Renal cortex interstitium (tissue), 15 donors: ENCODE measurements at places on chromosomes 5 and 9. TPM values are rescaled to one million over a fixed set of nuclear protein-coding genes. Genes with fewer than 3 reads are reported as not detected.

- no peak for DNase-seq
Observed at GRCh38 chr5:76457674-76458485, 54.8 kb downstream of the IQGAP2 start.

DNA sequence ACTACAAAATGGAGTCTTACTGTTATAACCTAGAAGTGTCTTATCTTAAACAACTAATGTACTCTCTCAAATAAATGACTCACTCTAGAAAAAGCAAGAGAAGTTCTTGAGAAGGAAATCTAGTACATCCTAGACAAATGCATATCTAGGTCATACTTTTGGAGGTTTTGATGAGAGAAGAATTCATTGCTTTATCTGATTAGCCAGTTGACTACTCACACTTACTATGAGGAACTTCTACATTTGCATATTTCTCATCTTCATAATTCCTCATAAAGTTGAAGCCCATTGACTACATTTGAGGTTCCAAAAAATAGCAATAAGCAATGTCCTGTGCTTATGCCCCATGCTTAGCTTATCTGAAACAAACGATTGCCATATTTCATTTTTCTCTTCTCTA, 2.8 kb downstream of the JAKMIP2 start:
- no peak for DNase-seq

HK3 gene
- 0.45 TPM for polyA plus RNA-seq

GRCh38 chr5:136285096-136285855, 80.1 kb downstream of the TRPC7 start:
- no peak for DNase-seq

DNA sequence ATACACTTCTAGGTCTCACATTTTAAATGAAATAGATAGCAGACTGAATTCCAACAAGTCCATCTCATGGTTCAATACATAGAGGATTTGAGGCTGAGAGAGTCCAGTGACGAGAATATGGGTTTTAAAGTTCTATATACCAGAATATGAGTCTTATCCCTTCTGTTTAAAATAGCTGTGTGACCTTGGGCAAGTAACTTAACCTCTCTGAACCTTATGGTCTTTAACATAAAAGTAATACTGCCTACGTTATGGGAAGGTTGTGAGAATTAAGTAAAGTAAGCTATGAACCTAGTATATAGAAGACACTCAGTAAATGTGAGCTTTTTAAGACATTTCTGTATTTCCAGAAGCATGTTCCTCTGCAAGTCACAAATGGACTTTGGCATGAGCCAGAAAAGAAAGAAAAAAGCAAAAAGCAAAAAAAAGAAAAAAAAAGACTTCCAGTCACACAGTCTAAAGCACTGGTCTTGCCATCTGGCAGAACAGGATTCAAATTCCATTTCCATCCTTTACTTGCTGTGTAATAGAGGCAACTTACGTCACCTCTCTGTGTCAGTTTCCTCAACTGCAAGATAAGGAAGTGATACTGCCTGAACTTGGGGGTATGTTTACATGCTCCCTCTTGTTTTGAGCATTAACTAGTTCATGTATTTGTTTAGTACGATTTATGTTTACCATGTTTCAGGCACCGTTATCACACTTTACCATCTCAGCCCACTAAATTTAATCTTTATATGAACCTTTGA, 248.2 kb downstream of the TRIM32 start:
- no peak for DNase-seq

INSL6 gene
- polyA plus RNA-seq: 0.67 TPM

- no peak for DNase-seq
Observed at GRCh38 chr5:94667937-94668336, 49.5 kb downstream of the SLF1 start.

DNA sequence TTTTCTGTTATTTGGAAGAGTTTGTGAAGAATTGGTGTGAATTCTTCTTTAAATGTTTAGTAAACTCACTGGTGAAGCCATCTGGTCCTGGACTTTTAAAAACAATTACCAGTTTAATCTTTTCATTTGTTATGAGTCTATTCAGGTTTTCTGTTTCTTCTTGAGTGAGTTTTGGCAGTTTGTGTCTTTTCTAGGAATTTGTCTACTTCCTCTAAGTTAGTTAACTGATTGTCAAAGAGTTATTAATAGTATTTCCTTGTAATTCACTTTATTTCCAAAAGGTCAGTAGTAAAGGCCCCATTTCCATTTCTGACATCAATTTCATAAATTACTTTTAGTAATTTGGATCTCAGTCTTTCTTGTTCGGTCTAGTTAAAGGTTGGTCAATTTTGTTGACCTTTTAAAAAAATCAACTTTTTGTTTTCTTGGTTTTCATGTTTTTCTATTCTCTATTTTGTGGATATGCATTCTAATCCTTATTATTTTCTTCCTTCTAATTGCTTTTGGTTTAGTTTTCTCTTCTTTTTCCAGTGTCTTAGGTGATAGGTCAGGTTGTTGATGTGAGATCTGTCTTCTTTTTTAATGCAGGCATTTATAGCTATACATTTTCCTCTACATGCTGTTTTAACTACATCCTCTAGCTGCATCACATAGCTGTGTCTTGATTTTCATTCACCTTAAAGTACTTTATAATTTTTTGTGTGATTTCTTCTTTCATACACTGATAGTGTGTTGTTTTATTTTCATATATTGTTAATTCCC, 7.3 kb upstream of the SMIM3 start:
- no peak for DNase-seq

DNA sequence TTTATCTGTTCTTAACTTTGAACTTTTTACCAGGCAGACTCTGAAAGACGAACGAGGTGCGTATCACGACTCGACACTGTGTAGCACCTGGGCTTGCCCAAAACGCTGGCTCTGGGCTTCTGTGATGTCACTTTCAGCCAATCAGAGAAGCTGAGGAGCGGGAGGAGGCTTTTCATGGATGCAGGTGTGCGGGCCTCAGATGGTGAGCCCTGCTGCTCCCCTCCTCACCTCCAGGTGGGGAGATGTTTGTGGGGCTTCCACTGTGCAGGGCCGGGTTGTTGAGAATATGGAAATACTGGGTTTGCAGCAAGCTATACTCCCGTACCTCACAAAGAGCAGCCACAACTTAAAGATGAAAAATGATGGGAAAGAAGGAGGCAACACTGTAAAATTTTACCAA, 246.3 kb downstream of the IRX2 start:
- DNase-seq: no peak

DNA sequence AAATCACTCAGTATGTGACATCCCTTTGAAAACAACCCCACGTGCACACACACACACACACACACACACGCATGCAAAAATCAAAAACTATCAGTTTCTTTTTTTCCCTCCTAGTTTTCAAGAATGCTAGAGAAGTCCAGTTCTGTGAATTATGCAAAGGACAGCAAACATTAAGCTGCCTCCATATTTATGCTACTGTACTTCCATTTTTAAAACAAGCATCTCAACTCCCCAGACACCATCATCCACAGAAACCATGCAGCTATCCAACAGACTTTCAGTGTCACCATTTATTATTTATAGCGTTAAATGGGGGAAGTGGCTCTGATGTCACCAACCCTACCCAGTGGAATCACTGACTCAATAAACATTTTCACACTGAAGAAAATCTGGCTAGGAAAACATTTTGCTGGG, 1.6 kb downstream of the FBXW11 start:
- no peak for DNase-seq

DNA sequence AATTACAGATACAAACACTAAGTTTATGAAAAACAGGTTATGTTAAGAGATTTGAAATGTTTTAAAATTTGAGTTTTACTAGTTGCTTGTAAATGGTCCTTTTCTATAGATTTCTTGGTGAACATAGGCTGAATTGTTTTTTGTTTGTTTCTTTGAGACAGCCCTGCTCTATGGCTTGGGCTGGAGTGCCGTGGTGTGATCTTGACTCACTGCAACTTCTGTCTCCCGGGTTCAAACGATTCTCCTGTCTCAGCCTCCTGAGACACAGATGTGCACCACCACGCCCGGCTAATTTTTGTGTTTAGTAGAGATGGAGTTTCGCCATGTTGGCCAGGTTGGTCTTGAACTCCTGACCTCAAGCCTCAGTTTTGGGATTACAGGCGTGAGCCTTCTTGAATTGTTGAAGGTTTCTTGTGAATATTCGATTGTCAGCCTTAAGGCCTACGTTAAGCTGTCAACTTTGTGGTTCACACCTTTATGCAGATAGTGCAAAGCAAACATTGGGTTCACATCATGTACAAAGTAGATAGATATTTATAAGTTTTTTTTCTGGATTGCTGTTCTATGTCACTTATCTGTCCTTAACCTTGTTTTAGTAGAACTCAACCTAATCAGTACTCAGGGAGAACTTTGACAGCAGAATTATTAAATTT, 26.2 kb downstream of the UHRF2 start:
- no peak for DNase-seq

- DNase-seq: no peak
Observed at GRCh38 chr9:137506702-137507171, 43.5 kb downstream of the PNPLA7 start.

ZNF883 gene
- 9.0 TPM for polyA plus RNA-seq

DNA sequence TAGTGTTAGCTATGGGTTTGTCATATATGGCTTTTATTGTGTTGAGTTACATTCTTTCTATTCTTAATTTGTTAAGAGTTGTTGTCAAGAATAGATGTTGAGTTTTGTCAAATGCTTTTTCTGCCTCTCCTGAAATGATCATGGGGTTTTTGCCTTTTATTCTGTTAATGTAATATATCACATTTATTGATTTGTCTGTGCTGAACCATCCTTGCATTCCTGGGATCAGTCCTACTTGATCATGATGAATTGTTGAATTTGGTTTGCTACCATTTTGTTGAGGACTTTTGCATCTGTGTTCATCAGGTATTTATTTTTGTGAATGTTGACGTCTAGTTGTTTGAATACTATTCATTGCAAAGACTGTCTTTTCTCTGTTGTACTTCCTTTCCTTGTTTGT, 23.9 kb downstream of the RIC1 start:
- DNase-seq: no peak

GRCh38 chr5:891837-892393, 686 bp downstream of the BRD9 start:
- no peak for DNase-seq

- no peak for DNase-seq
Observed at GRCh38 chr5:139210585-139210984, 12.4 kb upstream of the SIL1 start.

PFN3 gene
- polyA plus RNA-seq: 0.37 TPM

DNA sequence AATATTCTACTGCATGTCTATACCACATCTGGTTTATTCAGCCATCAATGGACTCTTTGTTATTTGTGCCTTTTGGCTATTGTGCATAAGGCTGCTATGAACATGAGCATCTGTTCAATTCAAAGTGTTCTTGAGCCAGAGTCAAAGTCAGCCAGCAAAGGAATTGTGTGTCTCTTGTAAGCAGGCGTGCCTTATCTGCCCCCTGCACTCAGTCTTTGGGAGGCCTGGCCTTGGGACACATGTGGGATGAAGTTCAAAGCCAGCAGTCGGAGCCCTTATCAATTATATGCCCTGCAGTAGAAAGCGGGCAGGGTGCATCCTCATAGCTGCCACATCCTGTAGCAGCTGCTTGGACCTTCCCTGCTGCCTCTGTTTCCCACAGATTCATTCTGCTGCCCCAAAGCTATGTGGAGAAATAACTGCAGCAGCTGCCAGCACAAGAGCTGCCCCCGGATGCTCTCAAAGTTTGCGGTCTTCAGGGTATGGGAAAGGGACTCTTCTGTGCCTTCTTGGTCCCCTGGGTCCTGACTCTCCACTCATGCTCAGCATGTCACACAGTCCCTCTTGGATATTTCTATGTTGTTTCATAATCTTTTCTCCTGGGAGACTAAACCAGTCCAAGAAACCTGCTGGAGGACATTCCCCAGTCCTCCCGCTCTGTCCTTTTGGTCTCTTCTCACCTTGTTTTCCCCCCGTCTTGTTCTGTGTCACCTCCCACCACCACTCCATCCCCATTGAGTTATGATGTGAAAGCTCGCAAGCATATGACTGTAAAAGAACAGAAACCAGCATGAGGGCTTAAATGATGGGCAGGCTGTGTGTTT, 35.9 kb downstream of the STOM start:
- no peak for DNase-seq

DNA sequence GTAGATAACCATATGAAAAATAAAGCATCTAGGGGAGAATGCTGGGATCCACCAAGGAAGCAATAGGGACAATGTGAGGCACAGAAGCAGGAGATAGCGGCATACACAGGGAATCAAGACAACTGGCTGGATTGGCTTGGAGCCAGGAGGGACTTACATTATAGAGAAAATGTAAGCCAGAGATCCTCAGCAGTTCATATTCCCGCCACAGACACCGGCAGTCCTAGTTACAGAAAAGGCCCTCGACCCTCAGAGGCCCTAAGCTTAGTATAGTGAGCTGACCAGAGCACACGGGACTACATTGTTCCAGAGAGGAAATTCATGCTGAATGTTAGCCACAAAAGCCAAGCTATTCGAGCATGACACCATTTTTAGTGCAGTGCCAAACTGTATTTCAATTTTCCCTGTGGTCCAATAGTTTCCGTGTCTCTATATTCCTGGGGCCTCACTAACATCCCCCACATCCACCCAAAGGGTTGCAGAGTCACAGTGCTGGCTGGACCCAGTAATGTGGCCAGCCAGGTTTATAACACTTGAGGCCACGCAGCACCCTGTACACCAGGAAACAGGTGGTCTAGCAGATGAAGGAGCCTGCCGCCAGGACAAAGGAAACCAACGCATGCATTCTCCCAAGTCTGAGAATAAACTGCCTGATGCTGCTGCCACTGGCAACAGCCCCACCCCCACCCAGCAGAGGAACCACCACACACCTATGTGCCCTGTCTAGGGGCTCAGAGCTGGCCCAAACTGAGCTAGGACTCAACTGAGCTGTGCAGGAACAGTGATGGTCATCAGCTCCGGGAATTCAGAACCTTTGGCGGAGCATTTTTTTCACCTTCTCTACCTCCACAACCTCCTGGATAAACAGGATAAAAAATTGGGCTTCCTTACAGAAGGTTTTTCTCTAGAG, 693.2 kb upstream of the CHD1 start:
- no peak for DNase-seq

GRCh38 chr9:129574911-129575585, 45.9 kb downstream of the C9orf50 start:
- DNase-seq: no peak

GRCh38 chr5:1536322-1536845, 12.6 kb upstream of the LPCAT1 start:
- no peak for DNase-seq

SPATA31D1 gene
- polyA plus RNA-seq: not detected

FOXD4L4 gene
- not detected for polyA plus RNA-seq

DNA sequence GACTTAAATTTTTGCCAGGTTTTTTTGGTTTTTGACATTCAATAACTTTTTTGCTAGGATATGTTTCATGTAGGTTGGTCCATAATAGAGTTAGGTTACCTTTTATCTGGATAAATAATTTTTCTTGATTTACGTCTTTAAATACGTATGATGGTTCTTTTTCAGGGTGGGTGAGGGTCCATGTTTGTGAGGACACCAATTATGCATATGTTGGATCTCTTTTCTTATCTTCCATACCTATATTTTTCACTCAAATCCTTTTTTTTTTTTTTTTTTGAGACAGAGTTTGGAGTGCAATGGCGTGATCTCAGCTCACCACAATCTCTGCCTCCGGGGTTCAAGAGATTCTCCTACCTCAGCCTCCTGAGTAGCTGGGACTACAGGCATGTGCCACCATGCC, 17.3 kb upstream of the CDC42SE2 start:
- no peak for DNase-seq

HRH2 gene
- polyA plus RNA-seq: 3.2 TPM
